ENCODE measurements at places on chromosomes 12 and 14.

- H3K36me3 ChIP-seq = no peaks in the 10 kb centered on the region
- no peak overlapping the region for H3K27ac ChIP-seq
- DNase-seq = no peak
- H3K4me3 ChIP-seq = no peak overlapping the region
Measured at GRCh38 chr14:22538671-22539228, 50.3 kb downstream of the DAD1 start.

DNA sequence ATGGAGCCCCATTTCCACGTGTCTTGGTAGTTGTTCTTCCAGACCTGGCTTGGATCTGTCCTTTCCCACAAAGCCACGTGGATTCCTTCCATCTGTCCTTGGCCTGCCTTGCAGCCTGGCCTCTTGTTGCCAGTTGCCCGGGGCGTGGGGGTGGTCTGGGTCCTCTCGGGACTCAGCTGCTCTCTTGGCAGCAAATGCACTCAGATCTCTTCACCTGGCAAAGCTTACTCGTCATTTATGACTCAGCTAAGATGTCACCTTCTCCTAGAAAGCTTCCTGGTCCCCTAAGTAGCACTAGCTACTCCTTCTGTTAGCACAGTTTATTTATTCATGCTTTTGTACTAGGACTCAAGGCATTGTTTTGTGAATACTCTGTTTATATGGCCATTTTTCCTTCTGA, 13.6 kb downstream of the PLEKHG3 start:
- H3K27me3 ChIP-seq = no peaks in the 10 kb centered on the region
- peaks cover 16% of the 10 kb centered on the region for H3K4me1 ChIP-seq
- H3K27ac ChIP-seq = no peak overlapping the region
- no peaks in the 10 kb centered on the region for H3K36me3 ChIP-seq
- DNase-seq = no peak

DNA sequence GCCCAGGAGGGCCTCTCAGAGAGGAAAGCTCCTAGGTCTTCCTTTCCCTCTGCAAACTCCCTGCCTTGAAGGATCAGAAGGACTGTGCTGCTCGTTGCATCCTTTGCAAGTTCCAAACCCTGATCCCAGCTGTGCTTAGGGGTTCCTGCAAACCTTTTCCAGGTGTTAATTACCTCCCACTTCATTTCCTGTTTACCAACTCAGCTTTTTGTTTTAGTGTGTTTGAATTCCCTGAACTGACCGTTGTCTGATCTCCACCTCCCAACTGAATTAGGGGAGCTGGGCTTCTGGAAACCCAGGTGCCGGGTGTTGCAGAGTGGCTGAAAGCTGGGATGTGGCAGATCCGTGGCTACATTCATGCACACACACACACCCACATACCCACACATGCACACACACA, 20.6 kb upstream of the BDKRB1 start:
- H3K4me1 ChIP-seq = no peaks in the 10 kb centered on the region
- H3K36me3 ChIP-seq = no peaks in the 10 kb centered on the region
- H3K4me3 ChIP-seq = no peak overlapping the region
- no peak for DNase-seq
- H3K27me3 ChIP-seq = no peaks in the 10 kb centered on the region

- peaks cover 14% of the 10 kb centered on the region for H3K4me1 ChIP-seq
- no peak overlapping the region for H3K4me3 ChIP-seq
- no peak overlapping the region for H3K27ac ChIP-seq
- no peaks in the 10 kb centered on the region for H3K36me3 ChIP-seq
- DNase-seq = no peak
Measured at GRCh38 chr14:90387206-90387760, 9.5 kb upstream of the CALM1 start.

DNA sequence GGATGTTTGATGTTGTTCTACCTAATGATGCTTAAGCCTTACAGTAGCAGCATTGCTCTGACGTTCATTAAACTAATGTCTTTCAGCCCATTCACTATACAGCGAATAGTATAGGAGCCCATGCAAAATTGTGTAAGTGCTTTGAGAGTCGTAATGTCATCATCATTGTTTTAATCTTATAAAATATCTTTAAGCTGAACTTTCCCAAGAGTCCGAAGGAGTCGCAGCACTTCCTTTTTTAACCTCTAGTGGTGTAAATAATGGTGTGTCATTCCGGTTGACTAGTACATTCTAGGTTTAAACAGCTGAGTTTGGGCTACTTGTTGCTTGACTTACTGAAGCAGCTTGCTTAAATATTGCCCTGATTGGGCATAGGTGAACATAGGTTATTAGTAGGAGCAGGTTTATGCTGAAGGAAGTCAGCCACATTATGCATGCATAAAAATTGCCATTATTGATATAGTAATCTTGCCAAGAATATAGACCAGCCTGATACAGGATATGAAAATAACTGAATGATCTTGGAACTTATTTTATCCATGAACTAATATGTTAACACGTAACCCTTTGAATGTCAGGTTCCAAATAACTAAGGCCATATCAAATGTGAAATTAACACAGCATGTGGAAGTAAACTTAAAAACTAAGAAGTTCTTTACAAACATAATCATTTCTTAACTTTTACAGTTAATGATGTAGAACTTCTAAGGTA, 2.6 kb downstream of the WNK1 start:
- H3K27me3 ChIP-seq = no peaks in the 10 kb centered on the region
- peak; percentile 72 for DNase-seq
- no peak overlapping the region for H3K27ac ChIP-seq
- peak overlapping the region; percentile 96 for H3K4me3 ChIP-seq
- no peaks in the 10 kb centered on the region for H3K36me3 ChIP-seq
